BE2C (cell line): ENCODE measurements at places on chromosomes 11 and 22.

- no peak for DNase-seq
These were observed 3.1 kb upstream of the IGF2 start for GRCh38 chr11:2142300-2142759.

DNA sequence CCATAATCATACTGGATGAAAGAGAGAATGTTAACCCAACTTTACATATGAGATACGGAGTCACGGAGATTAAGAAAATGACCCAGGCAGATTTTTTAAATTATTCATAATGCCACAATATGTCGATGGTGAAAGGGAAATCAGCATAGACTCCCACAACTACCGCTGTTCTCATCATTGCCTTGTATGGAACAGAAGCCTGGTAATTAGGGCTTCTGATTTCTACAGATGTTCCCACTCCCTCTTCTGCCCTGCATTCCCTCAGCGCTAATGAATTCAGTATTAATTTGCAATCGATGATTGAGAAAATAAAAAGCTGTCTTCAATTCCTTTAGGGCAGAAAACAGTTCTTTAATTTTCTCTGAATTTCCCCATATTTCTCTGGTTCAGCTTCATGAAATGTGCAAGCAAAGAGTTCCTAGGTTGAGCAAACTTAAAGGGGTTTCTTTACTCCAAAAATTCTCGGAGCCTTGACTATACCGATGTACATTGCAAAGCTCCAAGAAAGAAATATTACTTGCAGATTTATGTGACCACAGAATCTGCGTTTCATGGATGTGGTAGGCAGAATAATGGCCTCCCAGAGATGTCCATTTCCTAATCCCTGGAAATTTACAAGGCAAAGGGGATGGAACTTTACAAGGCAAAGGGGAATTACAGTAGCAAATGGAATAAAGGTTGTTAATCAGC is 134.9 kb upstream of the ZC3H12C start:
- DNase-seq = no peak

- DNase-seq = no peak
These were observed 35.5 kb upstream of the TTC12 start for GRCh38 chr11:113278925-113279324.

DNA sequence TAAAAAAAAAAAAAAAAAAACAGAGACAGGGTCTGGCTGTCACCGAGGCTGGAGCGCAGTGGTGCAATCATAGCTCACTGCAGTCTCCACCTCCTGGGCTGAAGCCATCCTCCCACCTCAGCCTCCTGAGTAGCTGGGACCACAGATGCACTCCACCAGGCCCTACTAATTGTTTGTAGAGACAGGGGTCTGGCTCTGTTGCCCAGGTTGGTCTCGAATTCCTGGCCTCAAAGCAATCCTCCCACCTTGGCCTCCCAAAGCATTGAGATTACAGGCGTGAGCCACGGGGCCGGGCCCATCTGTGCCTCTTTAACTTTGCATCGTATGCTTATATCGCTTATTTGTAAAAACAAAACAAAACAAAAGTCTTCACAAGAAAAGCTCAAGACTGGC is 3.1 kb downstream of the CPT1A start:
- no peak for DNase-seq

GRCh38 chr22:37379085-37379484 is 48.2 kb downstream of the ELFN2 start:
- DNase-seq = no peak

DNA sequence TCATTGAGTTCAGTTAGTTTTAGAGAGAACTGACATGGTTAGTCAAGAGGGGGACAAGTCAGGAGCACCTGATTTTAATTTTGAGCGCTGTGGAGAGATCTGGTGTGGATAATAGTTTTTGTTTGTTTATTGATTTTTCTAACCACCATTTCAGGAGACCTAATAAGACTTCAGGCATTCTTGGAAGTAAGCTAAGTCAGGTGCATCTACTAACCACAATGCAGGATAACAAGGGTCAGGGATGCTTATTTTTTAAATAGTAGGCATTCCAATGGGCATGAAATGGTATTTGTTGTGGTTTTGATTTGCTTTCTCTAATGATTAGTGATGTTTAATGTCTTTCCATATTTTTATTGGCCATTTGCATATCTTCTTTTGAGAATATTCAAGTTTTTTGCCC is 212.1 kb downstream of the NAV2 start:
- DNase-seq = no peak

DNA sequence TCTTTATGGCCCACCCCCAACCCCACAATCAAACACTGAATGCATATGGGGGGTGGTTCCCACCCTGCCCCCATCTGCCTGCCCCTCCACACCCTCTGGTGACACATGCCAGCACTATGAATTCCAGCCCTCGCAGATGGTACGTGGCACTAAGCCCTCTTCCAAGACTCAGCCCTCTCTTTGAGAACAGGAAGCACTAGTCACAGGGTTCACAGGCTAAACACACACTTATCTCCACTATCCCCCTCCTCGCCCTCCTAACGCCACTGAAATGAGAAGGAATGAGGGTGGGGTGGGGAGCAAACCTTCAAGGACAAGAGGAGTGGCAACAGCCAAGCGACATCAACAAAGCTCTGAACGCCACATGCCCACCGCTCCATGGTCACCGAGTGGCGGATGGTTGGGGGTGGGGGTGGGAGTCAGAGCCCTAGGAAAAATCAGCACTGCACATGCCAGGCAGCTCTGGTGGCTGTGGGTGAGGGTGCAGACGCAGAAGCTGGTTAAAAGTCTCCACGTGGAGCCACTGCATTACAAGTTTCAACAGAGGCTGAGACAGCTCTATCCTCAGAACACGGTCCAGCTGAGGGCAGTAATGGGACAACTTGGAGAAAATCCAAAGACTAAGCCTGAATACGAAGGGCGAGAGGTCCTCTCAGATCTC is 33.6 kb downstream of the TMEM184B start:
- no peak for DNase-seq

- peak; percentile 61 for DNase-seq
These were observed 23.8 kb downstream of the MICAL3 start for GRCh38 chr22:18000441-18001039.

GRCh38 chr22:19891317-19892256 is 36.9 kb upstream of the GNB1L start:
- peak; percentile 78 for DNase-seq

GRCh38 chr22:50551160-50551752 is 5.6 kb downstream of the KLHDC7B start:
- DNase-seq = no peak

- no peak for DNase-seq
These were observed 40.6 kb upstream of the TUB start for GRCh38 chr11:8040261-8040920.

DNA sequence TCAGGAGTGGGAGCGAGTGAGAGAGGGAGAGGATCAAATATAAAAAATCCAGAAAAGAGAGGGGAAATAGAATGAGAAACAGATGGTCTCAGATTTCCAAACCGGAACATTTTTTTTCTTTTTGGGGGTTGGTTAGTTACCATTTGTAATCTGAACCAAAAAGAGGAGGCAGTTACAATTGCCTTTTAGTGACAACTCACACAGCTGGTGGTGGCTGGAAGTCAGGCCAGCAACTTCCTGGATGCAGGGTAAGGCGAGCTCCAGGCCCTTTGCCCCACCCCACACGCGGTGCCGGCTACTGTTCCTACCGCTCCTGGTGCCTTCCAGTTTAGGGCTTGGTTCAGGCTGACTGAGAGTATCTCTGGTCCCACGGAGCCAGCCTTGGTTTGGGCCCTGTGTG is 21.0 kb upstream of the UBASH3B start:
- DNase-seq = no peak
